ENCODE measurements at places on chromosomes 7 and 10.
A peak's percentile ranks its signal among the peaks of the same experiment; 100 is the strongest.

DNA sequence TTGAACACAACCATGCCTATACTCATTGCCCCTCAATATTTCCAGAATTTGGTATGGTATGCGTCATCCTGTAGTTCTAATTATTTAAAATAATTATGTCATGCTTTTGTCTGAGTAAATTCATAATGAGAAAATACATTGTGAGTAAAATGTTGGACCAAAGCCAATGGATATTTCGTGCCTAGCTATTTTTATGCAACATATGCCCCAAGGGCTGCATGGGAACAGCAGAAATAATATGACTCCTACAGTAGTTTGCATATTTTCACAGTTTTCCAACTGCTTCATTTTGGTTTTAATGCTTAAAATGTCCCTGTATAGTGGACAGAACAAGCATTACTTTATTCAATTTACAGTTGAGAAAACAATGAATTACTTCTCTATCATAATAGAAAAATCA is 1115.6 kb upstream of the GHITM start:
- no peak for DNase-seq

DNA sequence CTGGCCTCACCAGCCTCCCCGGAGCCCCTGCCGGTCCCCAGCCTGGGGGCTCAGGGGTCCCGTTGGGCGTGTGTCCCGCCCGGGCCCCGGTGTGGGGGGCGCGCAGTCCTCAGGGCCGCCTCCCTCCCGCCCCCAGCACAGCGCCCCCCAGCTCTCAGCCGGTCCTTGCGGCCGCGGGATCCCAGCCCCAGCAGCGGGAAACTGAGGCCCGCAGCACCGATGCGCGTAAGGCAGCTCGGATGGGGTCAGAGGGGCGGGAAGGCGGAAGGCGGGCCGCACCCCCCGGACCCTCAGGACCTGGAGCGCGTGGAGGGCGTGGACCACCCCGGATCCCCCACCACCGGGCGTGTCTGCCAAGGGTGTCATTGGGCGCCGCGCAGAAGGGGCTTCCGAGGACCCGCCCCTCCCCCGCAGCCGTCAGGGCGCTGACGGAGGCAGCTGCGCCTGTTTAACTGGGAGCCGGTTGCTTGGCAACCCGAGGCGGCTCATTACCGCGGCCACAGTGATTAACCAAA is 14.9 kb downstream of the UNCX start:
- DNase-seq, result no peak

DNA sequence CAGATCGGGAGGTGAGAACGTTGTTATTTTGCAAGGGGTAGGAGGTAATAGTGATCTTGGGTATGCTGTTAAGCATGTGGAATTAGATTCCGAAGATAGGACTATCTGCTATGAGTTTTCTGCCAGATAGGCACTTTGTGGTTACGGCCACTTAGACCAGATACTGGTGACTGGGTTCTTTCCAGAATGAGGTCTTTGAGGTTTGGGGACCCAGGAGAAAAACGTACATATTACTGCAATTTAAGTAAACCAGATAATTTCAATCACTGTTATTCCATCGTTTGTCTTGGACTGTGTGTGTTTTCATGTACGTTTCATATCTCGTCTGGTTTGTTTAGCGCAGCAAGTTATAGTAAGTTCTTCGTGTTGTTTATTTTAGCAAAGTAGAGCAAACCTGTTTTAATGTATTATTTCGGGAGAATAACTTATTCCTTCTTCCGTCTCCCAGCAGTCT is 312 bp downstream of the ARL4A start:
- DNase-seq, result no peak

- no peak for DNase-seq
Observed at GRCh38 chr7:140215281-140215680, 38.5 kb upstream of the KDM7A start.

- DNase-seq, result no peak
Observed at GRCh38 chr10:95674643-95675042, 18.1 kb upstream of the ALDH18A1 start.

DNA sequence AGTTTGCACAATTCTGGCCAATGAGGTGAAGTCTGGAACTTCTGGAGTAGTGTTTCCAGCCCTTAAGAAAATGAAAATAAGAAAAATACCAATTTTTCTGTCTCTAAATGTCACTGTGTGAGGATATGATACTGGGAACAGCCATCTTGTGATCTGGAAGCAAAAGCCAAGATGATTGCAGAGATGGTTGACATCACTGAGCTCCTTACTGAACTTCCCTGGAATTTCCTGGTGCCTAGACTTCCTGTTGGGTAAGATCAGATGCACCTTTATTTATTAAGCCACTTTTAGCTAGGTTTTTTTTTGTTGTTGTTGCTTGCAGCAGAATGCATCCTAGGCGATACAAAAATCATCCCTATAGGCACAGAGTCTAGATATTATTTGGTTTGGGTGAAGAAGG is 27.3 kb upstream of the INHBA start:
- peak; percentile 36 for DNase-seq

DNA sequence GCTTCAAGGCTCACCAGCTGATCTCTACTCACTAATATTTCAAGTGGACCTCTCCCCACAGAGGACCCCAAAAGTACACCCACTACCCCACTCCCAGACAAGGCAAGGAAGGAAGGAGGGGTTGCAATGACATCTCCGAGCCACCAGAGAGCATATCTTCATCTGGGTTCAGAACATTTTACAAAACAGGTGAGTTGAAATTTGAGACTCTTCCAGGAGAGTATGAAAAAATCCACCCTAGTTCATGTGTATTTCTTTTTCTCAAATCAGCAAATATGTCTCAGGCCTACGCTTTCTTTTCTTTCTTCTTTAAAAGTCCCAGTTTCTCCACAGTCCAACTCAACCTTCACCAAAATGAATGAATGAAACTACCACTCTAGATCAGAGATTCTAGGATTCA is 61.9 kb downstream of the SGMS1 start:
- DNase-seq, result no peak

DNA sequence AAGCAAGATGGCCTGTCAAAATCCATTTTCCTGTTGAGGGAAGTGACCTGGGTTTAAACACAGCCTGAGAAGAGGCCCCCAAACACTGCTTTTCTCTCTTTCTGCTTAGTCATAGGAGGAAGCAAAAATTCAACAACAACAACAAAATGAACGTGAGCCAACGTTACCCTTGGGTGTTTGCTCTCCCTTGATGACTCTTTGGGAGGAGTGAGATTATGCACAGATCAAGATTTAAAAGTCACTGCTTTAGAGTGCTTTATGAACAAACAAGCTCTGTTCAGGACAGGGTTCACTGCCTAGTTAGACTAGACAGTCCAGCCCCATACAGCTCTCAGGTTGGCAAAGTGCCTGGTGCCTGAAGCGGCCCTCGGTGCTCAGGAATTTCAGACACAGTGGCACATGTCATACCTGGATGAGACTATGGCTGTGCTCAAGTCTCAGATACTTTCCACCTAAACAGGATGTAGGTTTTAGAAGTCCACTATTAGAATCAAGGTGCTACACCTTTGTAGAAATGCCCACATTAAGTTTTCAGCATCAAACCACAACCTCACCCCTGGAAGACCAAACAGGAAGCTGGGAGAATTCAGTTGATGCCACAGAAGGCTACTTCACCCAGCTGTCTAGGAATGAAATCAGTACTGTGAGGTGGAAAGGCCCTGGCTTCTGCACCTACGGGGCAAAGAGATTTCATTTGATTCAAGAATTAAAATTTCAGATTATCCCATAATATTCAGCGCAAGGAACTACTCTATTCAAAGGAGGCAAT is 38.7 kb downstream of the DENND11 start:
- DNase-seq, result no peak

DNA sequence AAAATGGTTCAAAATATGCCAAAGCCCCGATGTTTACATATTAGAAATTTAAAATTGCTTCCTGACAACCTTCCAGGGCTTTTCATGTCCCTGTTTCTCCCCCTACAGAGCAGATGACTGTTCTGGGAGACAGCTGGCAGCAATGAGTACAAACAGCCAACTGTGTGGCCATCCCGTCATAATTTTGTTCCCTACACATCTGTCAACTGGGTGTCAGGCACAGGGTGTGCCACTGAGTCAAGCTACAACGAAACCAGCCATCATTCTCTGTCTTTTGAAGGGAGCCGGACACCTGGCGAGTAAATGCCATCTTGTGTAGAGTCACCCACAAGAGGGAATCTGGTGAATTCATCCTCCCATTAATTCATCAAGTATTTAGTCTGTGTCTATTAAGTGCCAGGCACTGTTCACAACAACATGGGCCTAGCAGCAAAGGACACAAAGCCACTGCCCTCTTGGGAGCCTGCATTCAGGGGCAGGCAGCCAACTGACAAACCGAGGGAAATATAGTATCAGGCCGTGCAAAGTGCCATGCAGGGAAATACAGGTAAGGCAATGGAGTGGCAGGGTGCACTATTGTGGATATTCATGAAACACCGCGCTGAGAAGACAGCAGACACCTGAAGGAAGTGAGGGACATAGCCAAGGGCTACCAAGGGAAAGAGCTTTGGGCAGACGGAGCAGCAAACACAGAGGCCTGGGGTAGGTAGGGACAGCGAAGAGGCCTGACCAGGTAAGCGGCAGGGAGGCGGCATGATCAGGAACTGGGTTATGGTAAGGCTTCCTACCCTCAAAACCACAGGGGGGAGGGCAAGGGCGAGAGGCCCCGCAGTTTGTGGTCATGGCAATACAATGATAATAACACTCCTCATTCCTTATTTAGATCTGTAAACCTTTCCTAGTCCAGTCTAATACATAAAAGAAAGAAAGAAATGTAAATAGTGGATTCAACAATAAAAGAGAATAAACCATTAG is 213.6 kb downstream of the FAM107B start:
- DNase-seq, result no peak

- DNase-seq, result no peak
Observed at GRCh38 chr7:73900286-73900685, 39.3 kb downstream of the TMEM270 start.

DNA sequence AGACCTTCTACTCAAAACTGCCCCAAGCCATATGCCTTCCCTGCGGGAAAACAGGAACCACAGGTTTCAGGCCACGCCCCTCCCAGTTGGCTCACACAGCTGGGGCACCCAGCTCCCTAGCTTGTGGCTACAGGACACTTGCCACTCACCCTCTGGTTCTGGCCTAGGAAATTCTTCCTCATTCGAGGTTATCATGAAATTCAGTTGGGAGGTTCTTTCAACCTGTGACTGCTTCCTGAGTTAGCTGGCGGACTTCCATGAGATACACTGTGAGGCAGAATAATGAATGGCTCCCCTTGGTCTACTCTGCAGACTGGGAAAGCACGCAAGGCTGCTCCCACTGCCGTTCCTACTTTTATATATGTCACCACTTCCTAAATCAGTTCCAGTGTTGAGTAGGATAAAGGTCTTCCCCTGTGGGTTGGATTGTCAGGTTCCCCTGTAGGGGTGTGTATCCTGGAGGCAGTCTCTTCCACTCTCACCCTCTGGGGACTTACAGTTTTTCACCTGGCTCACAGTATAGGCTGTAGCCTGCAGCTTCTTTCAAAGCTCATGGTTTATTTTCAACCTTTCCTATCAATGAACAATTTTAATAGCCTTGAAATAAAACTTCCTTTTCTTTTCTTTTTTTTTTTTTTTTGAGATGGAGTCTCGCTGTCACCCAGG is 37.0 kb downstream of the GPR22 start:
- peak; percentile 96 for DNase-seq

DNA sequence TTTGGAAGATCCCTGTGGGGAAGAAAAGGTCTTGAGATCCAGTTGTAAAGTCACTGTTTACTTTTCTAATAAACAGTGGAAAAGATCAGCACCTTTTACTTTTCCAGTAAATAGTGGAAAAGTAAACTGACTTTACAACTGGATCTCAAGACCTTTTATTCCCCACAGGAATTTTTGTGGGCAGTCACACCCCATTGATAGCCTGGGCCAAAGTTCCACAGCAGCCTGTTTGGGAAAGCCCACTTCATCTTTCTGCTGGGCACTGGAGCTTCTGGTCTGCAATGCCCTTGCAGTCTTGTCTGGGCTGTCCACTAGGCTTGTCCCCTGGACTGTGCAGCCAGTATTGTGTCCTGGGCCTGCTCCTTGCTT is 50.2 kb downstream of the ADCY1 start:
- DNase-seq, result no peak

- DNase-seq, result no peak
Observed at GRCh38 chr10:4755286-4755989, 70.6 kb upstream of the AKR1E2 start.

- no peak for DNase-seq
Observed at GRCh38 chr10:30529373-30529998, 95.5 kb downstream of the MAP3K8 start.

- DNase-seq, result no peak
Observed at GRCh38 chr10:46514431-46514861, 42.0 kb downstream of the GPRIN2 start.

- no peak for DNase-seq
Observed at GRCh38 chr7:120995654-120996053, 7.1 kb downstream of the CPED1 start.

- DNase-seq, result no peak
Observed at GRCh38 chr10:11080564-11080984, 62.9 kb downstream of the CELF2 start.

DNA sequence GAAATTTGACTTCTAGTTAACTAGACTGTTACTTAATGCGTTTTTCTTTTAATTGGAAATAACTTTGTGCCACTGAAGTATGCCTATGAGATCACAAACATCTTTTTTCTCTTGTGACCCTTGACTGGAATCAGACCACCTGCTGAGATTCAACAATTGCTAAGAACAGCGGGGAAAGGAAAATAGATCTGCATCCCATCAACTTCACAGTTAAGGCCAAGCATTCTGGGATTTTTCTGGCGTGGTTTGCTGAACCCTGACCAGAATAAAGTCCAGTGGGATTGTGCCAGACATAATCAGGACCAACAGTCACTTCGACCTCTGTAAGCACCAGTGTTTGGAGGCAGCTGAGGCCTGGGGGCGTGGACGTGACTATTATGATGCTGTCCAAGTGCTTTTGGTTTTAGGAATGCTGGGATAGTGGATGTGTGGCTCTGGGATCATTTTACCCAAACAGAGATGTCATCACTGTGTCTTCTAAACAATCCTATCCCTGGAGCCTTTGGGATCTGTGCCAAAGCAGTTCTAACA is 373.3 kb upstream of the PRKCQ start:
- no peak for DNase-seq

GRCh38 chr7:144452064-144452463 is 48.6 kb upstream of the NOBOX start:
- DNase-seq, result no peak

GRCh38 chr7:12436896-12437535 is 33.4 kb upstream of the VWDE start:
- DNase-seq, result peak; percentile 52

DNA sequence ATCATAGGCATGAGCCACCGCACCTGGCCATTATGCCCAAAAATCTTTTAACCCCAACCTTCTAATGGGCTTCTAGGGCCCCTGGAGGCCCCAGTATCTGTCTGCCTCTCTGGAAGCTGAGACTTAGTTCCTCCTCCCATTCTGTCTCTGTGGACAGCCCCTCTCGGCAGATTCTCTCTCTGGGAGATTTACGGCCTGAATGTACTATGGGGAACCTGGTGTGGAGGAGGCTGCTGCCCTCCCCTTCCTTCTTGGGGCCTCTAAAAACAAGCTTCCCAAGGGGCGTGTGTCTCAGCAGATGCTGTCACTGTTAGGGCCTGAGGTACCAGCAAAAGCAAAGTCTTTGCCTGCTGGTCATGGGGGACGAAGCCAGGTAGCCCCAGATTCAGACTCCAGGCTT is 35.8 kb upstream of the PRKAR1B start:
- DNase-seq, result no peak

All from NCI-H226 (cell line).